Iris pigment epithelial cell (primary cell): ENCODE measurements at places on chromosomes 11 and 22.

DNA sequence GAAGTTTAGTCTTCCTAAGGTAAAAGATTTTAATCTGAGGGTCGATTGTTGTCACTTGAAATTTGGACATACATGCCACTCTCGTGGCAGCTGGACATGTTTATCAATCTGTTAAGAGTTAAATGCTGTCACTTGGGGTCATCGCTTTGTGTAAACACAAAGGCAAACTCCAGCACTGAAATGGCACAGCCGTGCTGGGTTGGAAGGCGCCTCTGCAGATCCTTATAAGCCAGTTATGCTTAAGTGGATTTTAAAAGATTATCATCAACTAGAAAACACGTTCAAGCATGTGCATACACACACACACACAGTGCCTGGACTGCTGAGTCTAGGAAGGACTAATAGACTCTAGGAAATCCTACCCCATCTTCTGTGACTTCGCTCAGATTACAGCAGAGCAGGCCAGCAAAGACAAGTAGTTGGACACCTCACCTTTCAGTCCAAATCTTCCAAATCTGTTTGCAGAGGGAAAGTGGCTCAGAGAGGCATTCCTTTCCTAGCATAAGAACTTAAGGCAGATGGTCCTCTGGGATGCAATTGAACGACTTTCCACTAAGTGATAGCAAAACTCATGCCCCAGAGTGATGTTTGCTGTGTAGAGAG, 83.7 kb downstream of the CACNG2 start:
- DNase-seq: no peak

- DNase-seq: no peak
These were observed 52.8 kb upstream of the CCDC188 start for GRCh38 chr22:20203552-20204201.

DNA sequence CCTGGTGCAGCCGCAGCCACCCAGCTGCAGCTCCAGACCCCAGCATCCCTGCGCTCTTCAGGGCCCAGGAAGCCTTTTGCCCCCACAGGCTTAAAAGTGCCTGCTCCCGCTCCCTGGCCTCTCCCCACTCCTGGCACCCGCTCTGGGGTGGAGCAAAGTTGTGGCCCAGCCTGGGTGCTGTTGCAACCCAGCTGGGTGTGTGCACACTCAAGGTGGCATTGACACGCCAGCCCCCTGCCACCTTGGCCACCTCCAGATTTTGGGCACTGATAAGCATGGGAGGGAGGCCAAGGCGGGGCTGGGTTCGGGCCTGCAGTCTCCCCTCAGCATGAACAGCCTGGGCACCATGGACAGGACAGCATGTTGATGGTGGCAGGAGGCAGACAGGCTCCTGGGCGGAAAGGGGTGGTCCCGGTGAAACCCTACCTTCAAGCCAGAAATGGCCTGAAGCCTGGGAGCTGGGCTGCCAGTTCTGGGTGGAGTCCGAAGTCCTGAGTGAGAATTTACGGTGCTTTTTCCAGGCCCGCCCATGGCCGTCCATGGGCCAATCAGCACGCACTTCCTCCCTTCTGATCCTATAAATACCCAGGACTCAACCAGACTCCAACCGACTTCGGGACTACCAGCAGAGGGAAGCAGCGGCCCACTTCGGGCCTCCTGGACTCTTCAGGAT, 23.6 kb upstream of the RNASEH2C start:
- peak; percentile 22 for DNase-seq

GRCh38 chr22:47618180-47619010, 855.9 kb downstream of the TBC1D22A start:
- DNase-seq: no peak

GRCh38 chr11:14554959-14555358, 34.8 kb upstream of the PSMA1 start:
- peak; percentile 18 for DNase-seq

GRCh38 chr22:19275919-19276600, 15.5 kb downstream of the CLTCL1 start:
- no peak for DNase-seq

DNA sequence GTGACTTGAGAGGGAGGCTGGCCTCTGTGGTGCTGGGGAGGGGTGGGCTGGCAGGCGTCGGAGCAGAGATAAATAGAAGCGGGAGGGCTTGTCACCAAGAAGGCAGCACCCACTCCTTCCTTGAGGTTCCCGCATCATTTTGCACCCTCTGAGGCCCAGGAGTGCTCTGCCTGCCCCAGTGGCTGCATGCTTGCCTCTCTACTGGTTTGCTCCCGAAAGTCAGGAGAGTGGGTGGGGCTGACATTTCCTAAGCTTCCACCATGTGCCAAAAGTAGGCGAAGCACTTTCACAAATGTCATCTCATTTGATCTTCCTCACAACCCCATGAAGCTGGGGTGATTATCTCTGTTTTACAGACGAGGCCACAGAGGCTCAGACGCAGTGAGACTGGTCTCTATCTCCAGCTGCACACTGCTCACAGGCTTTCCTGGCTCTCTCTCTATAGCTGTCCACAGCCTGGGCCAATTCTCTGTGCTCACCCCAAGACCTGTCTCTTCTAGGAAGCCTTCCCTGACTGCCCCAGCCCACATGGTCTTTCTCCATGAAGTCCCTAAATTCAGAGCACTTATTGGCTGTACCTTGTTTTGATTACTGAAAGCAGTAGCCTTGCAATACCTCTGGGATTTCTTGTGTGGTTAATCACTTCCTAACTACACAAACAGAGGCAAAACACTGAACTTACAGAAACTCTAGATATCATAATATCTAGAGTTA, 2.6 kb upstream of the UCP3 start:
- peak; percentile 73 for DNase-seq

- DNase-seq: no peak
These were observed 162.9 kb downstream of the MPPED1 start for GRCh38 chr22:43574738-43575137.

DNA sequence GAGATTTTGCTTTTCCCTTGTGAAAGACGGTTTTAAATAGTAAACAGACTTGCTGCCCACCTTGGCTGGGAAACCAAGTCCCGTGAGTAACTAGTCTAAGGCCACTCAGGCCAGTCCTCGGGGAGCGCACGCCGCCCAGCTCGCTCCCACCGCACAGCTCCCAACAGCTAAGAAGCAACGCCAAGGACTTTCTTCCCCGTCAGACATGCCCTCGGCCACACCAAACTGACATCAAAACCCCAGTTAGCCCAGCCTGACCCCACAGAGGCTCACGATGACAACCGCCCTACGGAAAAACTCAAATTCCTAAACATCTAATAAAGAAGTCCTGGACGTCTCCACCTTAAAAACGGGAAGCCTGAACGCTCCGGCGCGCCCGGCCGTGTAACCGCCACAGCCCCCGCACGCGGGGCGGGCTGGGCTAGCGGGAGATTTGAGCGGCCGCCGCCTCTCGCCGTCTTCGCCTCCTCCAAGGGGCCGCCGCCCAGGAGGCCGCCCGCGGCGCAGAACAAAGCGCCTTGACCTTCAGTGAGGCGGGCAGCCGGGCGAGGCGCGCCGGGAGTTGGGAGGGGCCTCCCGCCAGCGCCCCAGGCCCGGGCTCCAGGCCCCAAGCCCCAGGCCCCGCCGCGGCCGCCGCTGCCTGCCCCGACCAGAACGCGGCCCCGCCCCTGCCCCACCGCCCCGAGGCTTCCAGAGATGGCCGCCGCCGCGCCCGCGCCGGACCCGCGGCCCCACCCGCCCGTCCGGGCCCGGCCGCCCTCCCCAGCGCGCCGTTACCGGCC, 486 bp downstream of the NAP1L4 start:
- DNase-seq: peak; percentile 51

DNA sequence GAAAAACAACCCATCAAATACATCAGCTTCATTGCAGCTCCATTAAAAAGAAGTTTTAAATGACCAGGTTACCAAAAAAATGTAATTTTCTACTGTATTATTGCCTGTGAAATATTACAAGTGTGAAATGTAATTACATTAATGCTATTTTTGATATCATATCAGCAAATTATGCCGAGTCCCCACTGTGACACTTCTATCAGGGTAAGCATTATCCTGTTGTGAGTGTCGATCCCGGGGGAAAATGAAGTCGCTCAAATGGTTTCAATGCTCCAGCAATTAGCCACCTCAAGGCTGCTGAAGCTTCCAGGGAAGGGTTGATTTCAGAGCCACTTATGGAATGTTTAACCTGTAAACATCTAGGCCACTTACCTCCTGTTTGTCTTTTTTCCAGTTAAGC, 70.4 kb downstream of the RCN1 start:
- DNase-seq: no peak

GRCh38 chr11:97356144-97356543, 966.3 kb downstream of the JRKL start:
- DNase-seq: no peak
